ENCODE measurements at places on chromosomes 6 and 20. TPM values are rescaled to one million over a fixed set of nuclear protein-coding genes. Genes with fewer than 3 reads are reported as not detected.

DNA sequence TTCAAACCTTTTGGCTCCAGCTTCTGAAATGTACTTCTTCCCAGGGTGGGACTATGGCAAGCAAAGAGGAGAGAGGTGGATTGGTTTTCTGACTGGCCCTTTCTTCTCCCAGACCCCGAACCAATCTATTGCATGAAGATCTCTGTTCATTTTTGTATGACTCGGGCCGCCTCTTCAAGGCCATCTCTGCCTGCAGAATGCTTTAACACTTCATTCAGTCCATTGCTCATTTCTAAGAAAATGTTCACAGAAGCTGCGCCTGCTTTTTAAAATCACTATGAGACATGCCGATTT lies 1.6 kb downstream of the VGLL2 start:
- H3K36me3 ChIP-seq, result peaks cover 2% of the 10 kb centered on the region
- no peak for DNase-seq
- peaks cover 15% of the 10 kb centered on the region for H3K4me1 ChIP-seq
- no peak overlapping the region for H3K4me3 ChIP-seq

DNA sequence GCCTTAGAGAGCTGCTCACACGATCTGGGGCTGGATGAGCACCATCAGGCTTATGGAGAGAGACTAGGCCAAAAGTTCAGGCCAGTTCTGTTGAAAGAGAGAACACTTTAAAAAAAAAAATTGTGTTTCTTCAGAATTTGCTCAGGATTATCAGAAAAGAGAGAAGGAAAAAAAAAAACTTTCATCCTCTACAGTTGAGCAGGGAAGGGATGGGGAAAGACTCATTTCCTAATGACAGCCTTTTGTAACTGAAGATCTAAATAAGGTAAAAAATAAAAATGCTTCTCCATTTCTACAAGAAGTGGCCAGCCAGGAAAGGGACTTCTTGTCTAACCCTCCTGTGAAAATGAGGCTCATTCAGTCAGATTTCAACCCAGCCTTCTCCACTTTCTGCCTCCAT lies 134.8 kb downstream of the LY86 start:
- no peak overlapping the region for H3K4me3 ChIP-seq
- peaks cover 5% of the 10 kb centered on the region for H3K27me3 ChIP-seq
- H3K36me3 ChIP-seq, result no peaks in the 10 kb centered on the region
- no peak for DNase-seq

DNA sequence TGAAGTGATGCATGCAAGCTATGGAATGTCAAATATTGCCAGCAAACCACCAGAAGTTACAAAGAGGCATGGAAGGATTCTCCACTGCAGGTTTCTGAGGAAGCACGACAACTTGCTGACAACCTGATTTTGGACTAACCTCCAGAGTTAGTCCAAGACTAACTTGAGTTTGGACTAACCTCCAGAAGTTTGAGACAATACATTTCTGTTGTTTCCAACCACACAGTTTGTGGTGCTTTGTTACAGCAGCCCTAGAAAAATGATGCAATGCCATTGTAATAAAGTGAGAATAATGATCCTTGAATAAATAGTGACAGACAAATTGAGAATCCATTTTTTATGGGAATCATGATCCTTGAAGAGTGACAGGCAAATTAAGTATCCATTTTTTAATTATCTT lies 169.9 kb upstream of the HDDC2 start:
- DNase-seq, result no peak
- H3K27me3 ChIP-seq, result peaks cover 8% of the 10 kb centered on the region
- no peak overlapping the region for H3K27ac ChIP-seq
- H3K36me3 ChIP-seq, result no peaks in the 10 kb centered on the region
- H3K4me1 ChIP-seq, result no peaks in the 10 kb centered on the region

- H3K4me1 ChIP-seq, result peaks cover under 1% of the 10 kb centered on the region
- no peaks in the 10 kb centered on the region for H3K27me3 ChIP-seq
These were observed 46.9 kb downstream of the TMEM200A start for GRCh38 chr6:130412556-130413290.

DNA sequence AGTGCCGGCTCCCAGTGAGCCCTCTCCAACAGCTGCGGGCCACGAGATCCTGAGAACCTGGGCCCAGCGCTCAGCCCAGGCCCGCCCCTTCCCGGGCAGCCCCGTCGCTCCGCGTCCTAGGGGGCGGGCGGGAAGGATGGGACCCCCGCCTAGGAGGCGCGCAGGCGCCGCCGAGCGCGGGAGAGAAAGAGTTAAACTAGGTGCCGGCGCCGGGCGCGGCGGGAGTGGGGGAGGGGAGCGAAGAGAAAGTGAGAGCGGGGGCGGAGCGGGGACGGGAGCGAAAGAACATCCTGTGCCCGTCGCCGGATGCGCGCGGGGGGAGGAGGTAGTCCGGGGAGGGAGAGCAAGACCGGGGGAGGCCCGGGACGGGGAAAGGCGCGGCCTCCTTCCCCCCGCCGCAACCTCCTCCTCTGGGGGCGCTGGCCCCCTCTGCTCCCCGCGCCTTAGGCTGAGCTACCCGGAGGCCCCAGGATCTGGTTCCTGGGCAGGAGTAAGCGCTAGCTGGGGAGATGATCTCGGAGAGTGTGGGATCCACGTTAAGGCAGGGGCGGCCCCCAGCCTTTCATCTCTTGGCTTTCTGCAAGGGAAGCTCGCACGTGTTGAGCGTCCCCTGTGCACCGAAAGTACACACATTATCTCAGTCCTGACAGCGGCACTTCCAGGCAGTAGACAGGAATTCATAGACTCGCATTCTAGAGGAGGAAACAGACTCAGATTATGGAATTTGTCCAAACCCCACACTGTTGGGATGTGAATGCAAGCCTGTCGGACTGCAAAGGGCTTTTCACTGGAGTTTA lies 4.9 kb upstream of the ARMC12 start:
- peak overlapping the region; percentile 89 for H3K27ac ChIP-seq
- no peaks in the 10 kb centered on the region for H3K27me3 ChIP-seq
- peak overlapping the region; percentile 81 for H3K4me3 ChIP-seq
- H3K4me1 ChIP-seq, result peaks cover 78% of the 10 kb centered on the region
- peak; percentile 97 for DNase-seq

GRCh38 chr6:105573138-105573537 lies 170.3 kb upstream of the PREP start:
- H3K27me3 ChIP-seq, result peaks cover 18% of the 10 kb centered on the region
- no peak overlapping the region for H3K4me3 ChIP-seq
- peaks cover under 1% of the 10 kb centered on the region for H3K4me1 ChIP-seq

DNA sequence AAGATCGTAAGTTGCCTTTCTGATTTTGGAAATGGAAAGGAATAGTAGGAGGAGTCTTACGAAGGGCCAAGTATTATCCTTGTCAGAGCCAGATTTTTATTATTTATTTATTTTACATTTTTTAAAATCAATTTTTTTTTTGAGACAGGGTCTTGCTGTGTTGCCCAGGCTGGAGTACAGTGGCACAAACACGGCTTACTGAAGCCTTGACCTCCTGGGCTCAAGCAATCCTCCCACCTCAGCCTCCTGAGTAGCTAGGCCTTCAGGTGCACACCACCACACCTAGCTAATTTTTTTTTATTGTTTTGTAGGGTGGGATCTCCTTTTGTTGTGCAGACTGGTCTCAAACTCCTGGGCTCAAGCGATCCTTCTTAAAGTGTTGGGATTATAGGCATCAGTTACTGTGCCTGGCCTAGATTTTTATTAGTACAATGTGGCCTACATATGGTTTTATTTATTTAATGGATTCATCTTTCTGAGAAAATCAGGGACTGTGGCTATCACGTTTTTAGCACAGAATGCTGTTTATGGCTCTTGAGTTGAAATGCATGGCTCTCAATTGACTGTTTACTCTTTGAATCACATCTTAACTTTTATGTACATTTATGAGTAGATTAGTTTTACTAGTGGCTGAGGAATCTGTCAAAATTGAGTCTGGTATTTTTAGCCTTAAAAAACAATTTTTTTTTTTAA lies 16.7 kb downstream of the CDC5L start:
- no peak overlapping the region for H3K4me3 ChIP-seq
- peaks cover 51% of the 10 kb centered on the region for H3K4me1 ChIP-seq
- no peaks in the 10 kb centered on the region for H3K27me3 ChIP-seq
- DNase-seq, result no peak

DNA sequence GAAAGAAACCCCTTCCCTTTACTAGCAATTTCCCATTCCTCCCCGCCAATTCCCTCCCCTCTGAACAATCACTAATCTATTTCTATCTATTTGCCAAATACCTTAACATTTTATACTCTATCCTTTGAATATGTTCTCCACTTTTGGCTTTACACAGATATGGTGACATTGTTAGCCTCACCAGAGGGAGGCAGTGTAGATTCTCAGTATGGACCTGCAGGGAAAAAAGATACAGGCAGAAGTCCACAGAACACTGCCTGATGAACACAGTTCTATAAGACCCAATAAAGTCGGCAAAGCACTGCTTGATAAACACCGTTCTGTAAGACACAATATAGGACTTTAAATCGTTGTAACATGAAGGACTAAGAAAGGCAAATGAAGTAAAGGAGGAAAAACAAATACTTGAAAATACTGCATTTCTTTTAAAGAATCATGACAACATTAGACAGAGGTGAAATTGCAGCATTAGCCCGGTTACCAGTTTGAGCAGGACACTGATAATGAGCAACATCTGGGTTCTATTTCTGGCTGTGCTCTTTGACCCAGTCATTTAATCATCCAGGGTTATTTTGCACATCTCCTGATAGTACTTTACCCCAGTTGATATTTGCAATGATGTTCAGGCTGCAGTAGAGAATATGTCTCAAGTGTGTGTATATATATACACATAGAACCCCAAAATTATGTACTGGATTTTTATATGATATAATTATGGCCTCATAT lies 296.8 kb downstream of the UTRN start:
- peaks cover 29% of the 10 kb centered on the region for H3K4me1 ChIP-seq
- peak; percentile 25 for DNase-seq
- peaks cover 9% of the 10 kb centered on the region for H3K36me3 ChIP-seq
- H3K4me3 ChIP-seq, result no peak overlapping the region
- no peaks in the 10 kb centered on the region for H3K27me3 ChIP-seq

GRCh38 chr6:155328074-155328538 lies 13.8 kb upstream of the TFB1M start:
- no peak overlapping the region for H3K27ac ChIP-seq
- no peaks in the 10 kb centered on the region for H3K36me3 ChIP-seq
- H3K4me3 ChIP-seq, result no peak overlapping the region
- H3K27me3 ChIP-seq, result no peaks in the 10 kb centered on the region

- H3K4me1 ChIP-seq, result peaks cover 29% of the 10 kb centered on the region
- H3K4me3 ChIP-seq, result peak overlapping the region; percentile 86
- peaks cover 29% of the 10 kb centered on the region for H3K36me3 ChIP-seq
- H3K27ac ChIP-seq, result peak overlapping the region; percentile 99
- peak; percentile 89 for DNase-seq
- peaks cover 3% of the 10 kb centered on the region for H3K27me3 ChIP-seq
These were observed 108.2 kb downstream of the HFE start for GRCh38 chr6:26195376-26195923.

- H3K4me1 ChIP-seq, result no peaks in the 10 kb centered on the region
These were observed 8.6 kb downstream of the GJA1 start for GRCh38 chr6:121443971-121444541.

DNA sequence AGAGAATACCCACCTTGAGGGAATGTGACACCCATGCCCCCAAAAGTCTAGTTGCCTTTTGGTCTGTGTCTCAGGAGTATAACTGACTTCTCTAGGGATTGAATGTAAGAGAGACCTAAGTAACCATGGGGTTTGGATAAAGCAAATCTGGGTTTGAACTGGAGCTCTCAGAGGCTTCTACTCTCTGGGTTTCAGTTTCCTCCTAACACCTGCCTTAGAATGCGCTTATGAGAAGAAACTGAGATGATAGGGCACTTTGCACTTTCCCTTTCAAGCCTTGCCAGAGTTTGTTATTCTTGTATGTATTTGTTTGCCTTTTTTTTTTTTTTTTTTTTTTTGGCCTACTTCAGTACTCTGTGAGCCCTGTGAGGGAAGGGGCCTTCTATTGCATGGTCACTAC lies 19.4 kb downstream of the SDHAF4 start:
- no peak overlapping the region for H3K27ac ChIP-seq
- H3K4me1 ChIP-seq, result no peaks in the 10 kb centered on the region
- peaks cover 30% of the 10 kb centered on the region for H3K36me3 ChIP-seq
- DNase-seq, result no peak
- H3K27me3 ChIP-seq, result no peaks in the 10 kb centered on the region

GRCh38 chr20:3785240-3786125 lies 1.1 kb downstream of the CENPB start:
- no peaks in the 10 kb centered on the region for H3K27me3 ChIP-seq
- peaks cover 6% of the 10 kb centered on the region for H3K36me3 ChIP-seq
- no peak overlapping the region for H3K27ac ChIP-seq
- H3K4me1 ChIP-seq, result peaks cover 51% of the 10 kb centered on the region

UBE2C gene
- 192 TPM for total RNA-seq

RBBP8NL gene
- not detected for total RNA-seq

CLPSL2 gene
- not detected for total RNA-seq

CAGE1 gene
- total RNA-seq, result 0.22 TPM

IL17F gene
- 113 TPM for total RNA-seq

NSFL1C gene
- total RNA-seq, result 81.8 TPM

MAFB gene
- total RNA-seq, result not detected

Data from activated CD4-positive, alpha-beta memory T cell treated with anti-CD3 and anti-CD28 coated beads for 36 hours (primary cell).